ENCODE measurements at places on chromosomes 1 and 21.
A peak's percentile ranks its signal among the peaks of the same experiment; 100 is the strongest.

- peak; percentile 77 for DNase-seq
These were observed 10.8 kb upstream of the BCAR3 start for GRCh38 chr1:93692451-93692861.

DNA sequence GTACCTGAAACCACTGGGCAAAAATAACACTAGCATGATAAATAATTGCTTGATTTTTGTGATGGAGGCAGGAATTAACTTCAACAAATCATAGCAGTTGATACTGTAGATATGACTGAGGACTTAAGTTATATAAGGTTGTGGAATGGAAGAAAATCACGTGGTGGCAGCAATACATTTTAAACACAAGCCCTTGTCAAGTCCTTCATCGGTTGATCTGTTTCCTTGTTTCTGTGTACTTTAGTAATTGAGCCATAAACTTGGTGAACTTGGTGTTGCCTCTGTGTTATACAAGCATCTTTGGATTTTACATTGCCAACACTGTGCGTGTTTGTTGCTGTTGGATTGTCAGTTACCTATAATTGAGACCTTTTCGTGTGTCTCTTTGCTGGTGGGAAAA is 114.4 kb downstream of the CAMTA1 start:
- no peak for DNase-seq

GRCh38 chr1:36126797-36127500 is 1.9 kb upstream of the COL8A2 start:
- DNase-seq = no peak

DNA sequence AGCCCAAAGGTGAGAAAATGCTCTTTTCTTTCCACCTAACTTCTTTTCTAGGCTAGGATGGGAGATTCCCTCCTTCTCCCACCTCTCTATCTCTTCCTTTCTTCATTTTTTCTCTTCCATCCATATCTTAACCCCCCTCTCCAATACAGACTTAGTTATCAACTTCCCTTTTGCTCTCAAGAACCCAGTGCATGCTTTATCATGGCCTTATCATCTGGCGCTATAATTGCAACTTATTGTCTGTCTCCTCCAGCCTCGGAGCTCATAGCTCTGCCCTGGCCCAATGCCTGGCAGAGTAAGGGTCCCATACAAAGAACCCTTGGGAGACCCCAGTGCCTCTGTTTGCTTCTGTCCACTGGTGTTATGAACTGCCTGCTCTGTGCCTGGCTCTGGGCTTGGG is 71.0 kb upstream of the NFASC start:
- no peak for DNase-seq

DNA sequence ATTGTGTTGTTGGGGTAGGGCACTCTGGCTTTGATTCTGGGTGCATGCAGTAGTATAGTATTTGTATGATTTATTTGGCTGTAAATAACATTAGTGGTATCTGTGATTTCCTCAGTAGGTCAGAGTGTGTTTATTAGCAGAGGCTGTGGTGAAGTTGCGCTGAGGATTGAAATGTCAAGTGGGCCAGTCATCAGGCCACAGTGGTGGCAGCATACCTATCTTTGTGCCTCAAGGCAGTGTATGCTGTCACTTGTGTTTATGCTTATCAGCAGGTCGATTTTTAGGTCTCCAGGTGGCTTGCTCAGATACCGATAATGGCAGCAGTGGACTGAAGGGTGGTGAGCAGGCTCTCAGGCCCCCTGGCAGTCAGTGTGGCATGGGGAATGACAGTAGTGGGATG is 11.3 kb downstream of the LY9 start:
- no peak for DNase-seq

- DNase-seq = no peak
These were observed 119.6 kb upstream of the CD34 start for GRCh38 chr1:208030288-208031091.

DNA sequence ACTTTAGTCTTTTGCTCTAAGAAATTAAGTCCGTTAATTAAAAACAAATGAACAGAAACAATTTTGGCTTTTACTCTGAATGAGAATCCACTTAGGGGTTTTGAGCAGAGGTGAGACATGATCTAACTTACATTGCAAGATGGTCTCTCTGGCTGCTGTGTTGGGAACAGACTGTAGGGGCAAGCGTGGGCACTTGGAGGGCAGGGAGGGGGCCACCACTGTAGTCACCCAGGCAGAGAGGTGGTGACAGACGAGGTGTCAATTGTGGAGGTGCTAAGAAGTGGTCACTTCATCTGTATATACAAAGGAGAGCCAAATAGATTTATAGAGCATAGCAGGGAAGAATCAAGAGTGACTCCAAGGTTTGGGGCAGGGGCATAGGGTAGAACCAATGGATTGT is 71.1 kb upstream of the IRF2BP2 start:
- no peak for DNase-seq

DNA sequence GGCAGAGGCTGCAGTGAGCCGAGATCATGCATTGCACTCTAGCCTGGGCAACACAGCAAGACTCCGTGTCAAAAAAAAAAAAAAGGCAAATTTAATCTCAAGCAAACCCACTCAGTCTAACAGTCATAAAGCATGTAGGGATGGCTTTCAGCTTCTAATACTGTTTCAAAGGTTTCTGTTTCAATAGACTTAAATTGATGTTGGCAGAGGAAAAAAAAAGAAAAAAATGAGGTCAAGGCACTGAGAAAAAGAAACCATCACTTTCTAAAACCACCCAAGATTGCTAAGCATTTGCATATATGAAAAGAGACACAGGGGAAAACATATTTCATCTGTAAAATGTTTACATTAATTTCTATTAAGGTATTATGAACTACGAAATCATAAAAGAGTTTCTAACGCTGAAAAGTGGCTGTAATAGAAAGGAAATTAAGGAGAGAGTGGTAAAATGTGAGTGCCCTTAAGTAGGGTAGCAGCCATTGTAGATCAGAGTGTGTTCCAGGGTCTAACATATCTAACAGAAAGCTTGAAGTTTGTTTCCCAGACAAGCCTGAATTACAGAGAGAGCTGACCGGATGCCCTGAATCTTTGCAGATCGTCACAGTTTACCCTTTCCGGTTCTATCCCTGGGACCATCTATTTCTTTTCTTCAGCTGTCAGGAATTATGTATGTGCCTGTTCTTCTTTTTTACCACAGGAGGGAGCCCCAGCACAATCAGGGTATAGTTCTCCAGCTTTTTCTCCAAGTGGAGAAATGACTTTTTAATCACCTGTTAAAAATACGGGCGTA is 70.0 kb downstream of the PLD5 start:
- DNase-seq = peak; percentile 53

GRCh38 chr1:48710915-48711314 is 65.8 kb downstream of the BEND5 start:
- no peak for DNase-seq

GRCh38 chr1:28983091-28983490 is 68.7 kb downstream of the EPB41 start:
- DNase-seq = no peak

DNA sequence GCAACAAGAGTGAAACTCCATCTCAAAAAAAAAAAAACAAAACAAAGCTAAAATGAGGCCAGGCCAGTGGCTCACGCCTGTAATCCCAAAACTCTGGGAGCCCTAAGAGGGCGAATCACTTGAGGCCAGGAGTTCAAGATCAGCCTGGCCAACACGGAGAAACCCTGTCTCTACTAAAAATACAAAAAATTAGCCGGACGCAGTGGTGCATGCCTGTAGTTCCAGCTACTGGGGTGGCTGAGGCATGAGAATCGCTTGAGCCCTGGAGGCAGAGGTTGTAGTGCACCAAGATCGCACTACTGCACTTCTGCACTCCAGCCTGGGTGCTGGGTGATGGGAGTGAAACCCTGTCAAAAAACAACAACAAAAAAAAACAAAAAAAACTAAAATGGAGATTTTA is 191.2 kb upstream of the SGIP1 start:
- no peak for DNase-seq

DNA sequence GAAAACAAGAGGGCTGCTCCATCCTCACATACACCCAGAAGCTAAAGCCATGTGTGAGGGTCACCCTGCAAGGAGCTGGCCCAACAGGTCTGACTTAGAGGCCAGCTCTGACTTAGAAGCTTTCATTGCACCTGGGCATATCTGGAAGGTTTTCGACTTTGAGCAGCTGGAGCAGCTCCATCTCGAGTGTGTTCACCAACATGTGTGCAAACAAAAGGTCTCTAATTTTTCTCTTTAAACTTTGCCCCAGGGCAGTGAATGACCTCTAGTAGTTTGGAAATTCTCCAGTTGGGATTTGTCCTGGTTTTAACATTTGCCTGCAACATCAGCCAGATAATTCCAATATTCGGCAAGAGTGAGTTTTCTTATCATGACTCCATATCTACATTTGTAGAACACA is 108.3 kb downstream of the TNR start:
- DNase-seq = no peak

- peak; percentile 15 for DNase-seq
These were observed 24.1 kb upstream of the DESI2 start for GRCh38 chr1:244628789-244629188.

- peak; percentile 37 for DNase-seq
These were observed 1.7 kb downstream of the RCC2 start for GRCh38 chr1:17437580-17438317.

- DNase-seq = peak; percentile 48
These were observed 77.6 kb downstream of the CLIC4 start for GRCh38 chr1:24822887-24823286.

GRCh38 chr1:65942476-65942875 is 149.8 kb downstream of the PDE4B start:
- DNase-seq = no peak

- DNase-seq = no peak
These were observed 79.0 kb downstream of the CASZ1 start for GRCh38 chr1:10717296-10718082.

GRCh38 chr1:20151906-20152598 is 12.9 kb downstream of the PLA2G2F start:
- DNase-seq = peak; percentile 36

- DNase-seq = no peak
These were observed 37.3 kb upstream of the KAZN start for GRCh38 chr1:14561014-14561693.

- DNase-seq = no peak
These were observed 21.7 kb upstream of the KIFAP3 start for GRCh38 chr1:170095976-170096748.

GRCh38 chr1:213266983-213267772 is 216.1 kb downstream of the RPS6KC1 start:
- no peak for DNase-seq

- DNase-seq = no peak
These were observed 15.6 kb downstream of the COL6A1 start for GRCh38 chr21:45997205-45997494.

GRCh38 chr1:193229136-193229535 is 42.7 kb upstream of the B3GALT2 start:
- peak; percentile 62 for DNase-seq

- peak; percentile 15 for DNase-seq
These were observed at the start of gene PDPN for GRCh38 chr1:13583595-13583965. Gene PDPN, plus strand, starts transcription at chr1:13583832. Its CDS starts 202 bp downstream, at chr1:13584034.

DNA sequence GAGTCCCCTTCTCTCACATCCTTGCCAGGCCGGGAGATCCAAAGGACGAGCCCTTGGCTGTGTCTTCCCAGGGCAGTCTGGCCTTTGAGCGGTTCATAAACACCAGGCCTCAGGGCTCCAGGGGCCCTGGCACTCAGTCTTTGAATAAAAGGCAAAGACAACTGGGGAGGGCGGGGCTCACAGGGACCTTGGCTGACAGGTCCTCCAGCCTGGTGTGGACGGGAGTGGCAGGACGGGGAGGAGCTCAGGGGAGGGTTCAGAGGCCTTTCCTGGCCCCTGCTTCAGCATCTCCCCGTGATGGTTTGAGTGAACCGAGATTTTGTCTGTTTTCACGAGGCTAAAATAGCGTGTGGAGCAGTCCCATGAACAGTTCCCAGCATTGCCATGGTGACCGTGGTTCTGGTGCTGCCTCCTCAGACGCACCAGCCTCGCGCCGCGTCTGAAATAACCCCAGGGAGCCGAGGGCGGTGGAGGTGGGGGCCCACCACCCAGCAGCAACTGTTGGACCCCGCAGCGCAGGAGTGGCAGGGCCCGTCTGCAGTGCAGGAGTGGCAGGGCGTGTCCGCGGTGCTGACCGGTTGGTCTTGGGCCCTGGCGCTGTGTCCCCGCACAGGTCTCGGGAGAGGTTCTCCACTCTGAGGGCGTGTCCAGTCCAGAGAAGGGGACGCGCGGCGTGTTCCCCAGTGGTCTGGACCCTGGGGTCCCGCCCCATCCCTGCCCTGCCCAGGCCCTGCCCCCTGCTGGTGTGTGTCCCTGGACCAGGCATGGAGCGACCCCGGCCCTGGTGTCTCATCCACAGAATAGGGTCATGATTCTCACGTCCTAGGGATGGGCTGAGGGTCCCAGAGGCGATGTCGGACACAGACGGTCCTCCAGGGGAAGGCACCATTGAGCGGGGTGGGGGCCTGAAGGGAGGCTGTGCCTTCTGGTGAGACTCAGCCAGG is 7.1 kb upstream of the PRKCZ start:
- DNase-seq = no peak

DNA sequence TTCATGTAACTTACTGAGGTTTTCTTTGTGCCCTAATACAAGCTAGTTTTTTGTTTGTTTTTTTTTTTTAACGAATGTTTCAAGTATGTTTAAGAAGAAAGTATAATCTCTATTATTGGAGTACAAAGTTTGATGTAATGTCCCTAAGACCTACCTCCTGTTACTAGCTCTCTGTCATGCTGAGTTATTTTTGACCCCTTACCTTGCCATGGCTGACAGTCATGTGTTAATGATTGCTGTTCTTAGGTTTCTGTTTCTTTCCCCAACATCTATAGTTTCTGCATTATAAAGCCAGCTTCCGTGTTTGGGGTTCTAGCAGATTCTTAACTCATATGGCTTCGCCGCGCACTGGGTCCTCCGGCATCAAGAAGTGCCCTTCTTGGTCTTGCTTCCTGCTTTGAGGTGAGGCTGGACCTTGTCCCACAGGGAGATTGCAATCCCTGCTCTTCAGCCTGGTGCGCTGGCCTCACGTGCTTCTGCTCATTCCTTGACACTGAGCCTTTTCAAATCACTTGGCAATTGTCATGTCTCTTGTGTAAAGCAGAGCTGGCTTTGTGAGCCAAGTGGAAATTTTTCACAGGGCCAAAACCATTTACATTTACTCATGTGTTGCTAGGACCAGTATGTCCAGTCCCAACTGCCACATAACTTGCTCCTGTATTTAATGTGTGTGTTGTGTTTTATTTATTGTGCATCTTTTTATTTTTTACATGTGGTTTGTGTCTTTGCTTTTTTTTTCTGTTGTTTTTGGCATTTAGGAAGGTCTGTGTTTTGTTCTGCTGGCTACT is 135.0 kb upstream of the COL6A1 start:
- DNase-seq = no peak

GRCh38 chr1:19728413-19729145 is 63.9 kb downstream of the HTR6 start:
- no peak for DNase-seq

DNA sequence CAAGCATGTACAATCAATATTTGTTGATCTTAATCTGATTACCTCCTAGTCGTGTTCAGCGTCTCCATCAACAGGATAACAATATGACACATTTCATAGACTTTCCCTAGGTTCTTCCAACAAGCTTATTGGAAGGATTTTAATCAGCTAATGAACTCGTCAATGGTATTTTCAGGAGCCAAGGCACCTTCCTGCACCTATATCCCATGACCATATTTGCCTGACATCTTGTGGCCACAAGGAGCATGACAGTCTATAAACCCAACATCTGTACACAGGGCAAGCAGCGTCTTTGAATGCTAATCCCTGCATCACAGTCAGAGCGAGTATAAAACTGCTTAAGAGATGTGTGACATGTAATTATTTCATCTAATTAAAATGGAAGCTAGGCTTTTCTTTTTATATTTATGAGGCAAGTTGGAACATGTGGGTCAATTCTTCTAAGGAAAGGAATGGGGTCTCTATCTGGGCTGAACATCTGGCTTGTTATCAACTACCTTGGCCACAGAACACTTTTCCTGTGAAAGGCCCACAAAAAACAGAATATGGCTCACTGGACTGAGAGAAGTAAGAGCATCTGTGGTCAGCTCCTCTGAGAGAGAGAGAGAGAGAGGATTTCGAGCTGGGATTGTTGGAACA is 388.8 kb downstream of the NTNG1 start:
- DNase-seq = peak; percentile 44

Measured in iris pigment epithelial cell (primary cell).